Stimulated activated CD8-positive, alpha-beta memory T cell treated with anti-CD3 and anti-CD28 coated beads, Interleukin-15, amount 100 ng/mL, for 48 hours (primary cell): ENCODE measurements at places on chromosomes 1 and 21.
A peak's percentile ranks its signal among the peaks of the same experiment; 100 is the strongest.

DNA sequence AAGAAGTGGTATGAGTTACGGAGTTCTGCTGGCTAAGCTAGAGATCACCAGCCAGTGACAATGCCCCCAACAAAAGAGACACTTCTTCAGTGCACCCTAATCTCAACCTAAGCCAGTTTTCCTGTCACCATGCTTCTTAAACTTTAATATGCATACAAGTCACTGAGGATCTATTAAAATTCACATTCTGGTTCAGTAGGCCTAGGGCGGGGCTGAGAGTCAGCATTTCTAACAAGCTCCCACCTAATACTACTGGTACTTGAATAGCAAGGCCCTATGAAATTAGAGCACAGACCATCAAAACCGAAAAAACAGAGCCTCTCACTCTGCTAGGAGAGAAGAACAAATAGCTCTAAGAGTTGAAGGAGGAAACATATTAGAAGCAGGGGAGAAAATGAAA is 7.9 kb downstream of the PSMB4 start:
- no peak for DNase-seq

DNA sequence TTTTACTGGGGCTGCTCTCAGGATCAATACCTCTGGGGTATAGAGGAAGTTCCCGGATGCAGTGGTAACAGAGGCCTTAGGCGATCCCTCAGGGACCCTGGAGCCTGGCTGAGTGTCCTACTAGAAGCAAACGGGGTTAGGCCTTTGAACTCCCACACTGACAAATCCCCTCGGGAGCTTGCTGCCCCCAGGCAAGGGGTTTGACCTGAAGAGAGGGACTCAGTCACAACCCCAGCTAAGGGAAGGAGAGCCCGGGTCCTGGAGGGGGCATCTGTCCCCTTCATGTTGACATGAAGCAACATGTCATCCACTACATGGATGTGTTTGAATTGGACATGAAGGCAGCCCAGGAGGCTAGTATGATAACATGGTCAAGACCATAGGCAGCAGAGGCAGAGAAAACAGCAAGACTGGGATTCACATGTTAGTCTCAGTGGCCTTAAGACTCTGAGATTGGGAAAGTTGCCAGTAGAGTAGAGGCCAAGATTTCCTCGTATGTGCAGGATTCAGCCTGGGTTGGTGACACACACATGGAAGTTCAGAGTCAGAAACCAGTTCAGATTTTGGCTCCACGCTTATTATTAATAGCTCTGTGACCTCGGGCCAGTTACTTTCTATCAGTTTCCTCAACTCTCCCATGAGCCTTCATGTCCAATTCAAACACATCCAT is 101.5 kb downstream of the KCNN3 start:
- no peak for DNase-seq

GRCh38 chr1:16144325-16145029 is 11.4 kb downstream of the EPHA2 start:
- no peak for DNase-seq

DNA sequence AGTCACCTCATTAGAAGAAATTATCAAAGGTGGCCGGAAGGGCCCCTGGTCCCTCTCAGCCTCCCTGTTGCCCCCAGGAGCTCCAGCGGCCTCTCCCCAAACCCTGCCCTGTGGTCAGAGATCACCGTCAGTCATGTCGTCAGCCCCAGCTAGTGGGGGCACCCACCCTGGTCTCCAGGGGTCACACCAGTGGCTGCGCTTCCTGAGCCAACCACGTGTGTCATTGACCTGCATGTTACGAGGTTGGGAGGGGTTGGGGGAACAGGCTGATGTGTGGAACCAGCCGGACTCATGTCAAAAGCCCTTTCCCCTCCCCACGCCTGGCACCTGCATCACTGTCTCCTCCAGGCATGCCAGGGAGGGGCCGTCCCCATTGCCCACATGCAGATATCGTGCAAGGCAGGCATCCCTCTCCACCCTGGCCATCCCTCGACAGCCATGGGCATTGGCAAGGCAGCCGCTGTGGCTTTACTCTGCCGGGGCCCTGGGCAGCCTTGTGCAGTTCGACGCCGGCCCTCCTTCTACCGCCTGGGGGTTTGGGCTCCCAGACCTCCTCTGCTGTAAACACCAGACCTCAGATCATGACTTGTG is 128.7 kb downstream of the CRYAA start:
- DNase-seq, result no peak

DNA sequence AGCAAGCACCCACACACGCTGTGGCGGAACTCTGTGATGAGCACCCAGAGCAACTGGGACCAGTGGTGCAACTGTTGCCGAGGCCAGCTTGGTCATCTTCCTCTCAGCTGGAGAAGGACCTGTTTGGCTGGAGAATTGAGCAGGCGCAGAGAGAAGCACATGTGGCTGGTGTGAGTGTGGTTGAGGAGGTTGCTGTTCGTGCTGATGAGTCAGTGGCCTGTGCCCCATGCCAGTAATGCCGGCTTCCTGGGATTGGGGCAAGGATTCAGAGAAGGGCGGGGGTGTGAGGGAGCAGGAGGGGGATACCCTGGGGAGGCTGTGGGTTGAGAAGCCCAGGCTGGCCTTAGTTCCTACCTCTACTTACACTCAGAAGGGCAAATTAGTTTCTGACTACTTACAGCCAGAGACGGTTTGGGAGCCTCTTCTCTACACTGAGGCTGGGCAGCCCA is 57.5 kb upstream of the EPS8L3 start:
- DNase-seq, result peak; percentile 58

DNA sequence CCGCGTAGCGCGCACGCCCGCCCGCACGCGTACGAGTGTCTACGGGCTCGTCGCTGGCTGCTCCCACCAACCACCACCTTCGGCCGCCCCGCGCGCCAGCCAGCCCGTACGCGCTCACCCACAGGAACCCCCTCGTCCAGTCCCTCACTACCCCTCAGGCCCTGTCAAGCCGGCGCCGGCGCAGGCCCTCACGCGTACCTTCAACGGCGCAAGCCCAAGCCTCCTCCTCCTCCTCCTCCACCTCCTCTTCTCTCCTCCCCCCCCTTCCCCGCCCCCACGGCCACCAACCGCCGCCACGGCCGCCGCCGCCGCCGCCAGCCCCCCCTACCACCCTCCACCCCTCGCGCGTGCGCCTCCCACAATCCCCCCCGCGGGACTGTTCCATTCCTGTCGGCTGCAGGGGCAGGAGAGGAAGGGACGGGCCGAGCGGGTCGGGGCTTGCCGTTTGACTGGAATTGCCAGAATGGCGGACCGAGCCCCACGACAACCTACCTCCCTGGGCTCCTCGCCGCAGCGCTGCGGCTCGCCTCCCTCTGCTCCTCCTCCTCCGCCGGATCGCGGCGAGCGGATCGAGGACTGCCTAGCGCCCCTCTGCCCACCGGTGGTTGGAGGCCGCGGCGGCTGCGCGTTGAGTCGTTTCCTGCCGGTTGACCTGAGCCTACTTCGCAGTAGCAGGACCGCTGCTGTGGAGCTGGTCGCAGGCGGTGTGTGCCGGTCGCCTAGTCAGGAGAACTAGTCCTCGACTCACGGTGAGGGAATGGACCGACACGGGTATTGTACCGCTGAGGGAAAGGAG is at the start of gene ASH1L:
Gene ASH1L, minus strand, starts transcription at position 223 of the 796 bp plus-strand sequence. CDS start 41,284 bp downstream, outside the sequence.
- peak; percentile 90 for DNase-seq

GRCh38 chr1:79811173-79811572 is 804.6 kb upstream of the ADGRL4 start:
- DNase-seq, result no peak

DNA sequence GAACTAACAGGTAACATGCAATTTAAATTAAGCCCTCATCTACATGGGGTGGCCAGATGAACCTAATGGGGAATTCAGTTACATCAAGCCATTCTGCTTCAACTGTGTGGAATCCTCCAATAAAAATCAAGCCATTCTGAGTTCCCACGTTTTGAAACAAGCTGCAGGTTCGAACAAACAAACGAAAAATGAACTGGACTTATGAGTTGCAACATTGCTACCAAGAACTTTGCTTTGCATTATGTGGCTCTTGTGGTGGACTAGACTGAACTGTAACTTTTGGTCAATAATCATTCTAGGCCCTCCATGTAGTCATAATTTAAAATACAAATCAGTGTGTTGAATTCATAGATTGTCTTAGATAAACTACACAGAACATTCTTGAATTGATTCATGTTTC is 517.2 kb downstream of the PTBP2 start:
- DNase-seq, result no peak

GRCh38 chr1:208265122-208265469 is 20.9 kb upstream of the PLXNA2 start:
- no peak for DNase-seq

DNA sequence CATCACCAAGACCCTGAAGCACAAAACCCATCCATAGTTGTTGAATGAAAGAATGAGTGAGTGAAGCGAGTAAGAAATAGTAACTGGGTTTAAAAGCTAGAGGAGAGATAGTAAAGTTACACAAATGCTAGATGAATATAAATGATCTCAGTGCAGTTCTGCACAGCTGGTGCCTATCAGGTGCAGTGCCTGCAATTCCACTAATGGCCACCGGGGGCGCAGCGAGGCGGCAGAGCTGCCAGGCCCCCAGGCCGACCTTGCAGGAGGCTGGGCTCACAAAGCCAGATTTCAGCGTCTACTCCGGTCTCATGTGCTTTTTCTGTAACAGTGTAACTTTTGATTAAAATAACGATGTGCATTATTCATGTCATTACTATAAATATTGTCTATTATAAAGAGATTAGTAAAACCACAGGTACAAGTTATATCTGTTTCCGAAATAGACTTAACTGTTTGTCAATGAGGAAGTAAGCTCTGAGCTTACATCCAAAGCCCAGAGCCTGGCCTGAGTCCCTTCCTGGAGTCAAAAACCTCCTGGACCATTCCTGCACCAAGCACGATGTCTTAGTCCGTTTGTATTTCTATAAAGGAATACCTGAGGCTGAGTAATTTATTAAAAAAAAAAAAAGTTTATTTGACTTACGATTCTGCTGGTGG is 477.6 kb downstream of the NPHP4 start:
- DNase-seq, result peak; percentile 34

DNA sequence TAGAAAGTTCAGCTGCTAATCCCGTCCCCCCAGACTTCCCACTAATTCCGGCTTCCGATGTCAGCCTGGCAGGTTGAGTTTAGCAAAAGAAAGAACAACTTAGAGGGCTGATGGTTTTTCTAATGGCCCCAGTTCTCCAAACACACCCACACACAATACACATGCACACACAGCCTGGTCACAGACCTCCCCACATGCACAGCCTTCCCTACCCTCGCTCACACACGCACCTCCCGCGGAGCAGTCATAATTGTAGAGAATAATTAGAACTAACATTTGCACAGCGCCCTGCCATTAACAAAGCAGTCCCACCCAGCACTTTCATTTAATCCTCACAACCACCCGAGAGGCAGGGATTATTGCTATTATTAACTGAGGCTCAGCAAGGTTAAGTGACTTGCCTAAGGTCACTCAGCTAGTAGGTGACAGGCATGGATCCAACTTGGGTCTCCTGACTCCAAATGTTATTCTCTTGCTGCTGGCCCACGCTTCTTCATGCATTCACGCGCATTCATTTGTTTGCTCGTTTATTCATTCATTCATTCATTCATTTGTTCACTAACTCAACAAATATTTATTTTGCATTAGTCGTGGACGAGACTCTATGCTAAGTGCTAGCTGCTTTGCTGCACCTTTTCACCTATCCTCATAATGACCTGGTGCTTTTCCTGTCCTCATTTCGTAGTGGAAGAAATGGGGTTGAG is 274.9 kb downstream of the FOXD2 start:
- DNase-seq, result no peak

DNA sequence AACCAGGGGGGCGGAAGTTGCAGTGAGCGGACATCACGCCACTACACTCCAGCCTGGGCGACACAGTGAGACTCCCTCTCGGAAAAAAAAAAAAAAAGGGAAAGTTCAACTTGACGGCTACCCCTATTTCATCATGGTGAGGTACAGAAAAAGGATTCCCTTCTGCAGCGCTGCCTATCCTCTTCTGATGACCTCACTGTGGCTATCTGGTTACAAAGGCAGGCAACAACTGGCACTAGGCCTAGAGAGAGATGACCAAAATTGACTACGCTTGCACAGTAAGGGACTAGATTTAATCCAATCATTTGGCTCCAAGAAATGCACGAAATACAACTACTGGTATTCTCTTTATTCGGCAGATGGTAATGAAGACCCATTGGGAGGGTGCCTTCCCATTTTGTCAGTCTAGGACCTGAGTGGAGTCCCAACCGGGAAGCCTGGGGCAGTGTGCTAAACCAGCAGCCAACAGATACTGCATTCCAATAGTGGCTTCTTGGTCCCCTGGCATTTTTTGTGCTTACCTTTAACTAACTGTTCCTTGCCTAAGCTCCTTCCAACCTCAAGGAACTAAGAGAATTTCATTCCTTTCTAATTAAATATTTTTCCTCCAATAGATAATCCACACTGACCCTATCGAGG is 36.6 kb downstream of the ITPKB start:
- DNase-seq, result no peak

DNA sequence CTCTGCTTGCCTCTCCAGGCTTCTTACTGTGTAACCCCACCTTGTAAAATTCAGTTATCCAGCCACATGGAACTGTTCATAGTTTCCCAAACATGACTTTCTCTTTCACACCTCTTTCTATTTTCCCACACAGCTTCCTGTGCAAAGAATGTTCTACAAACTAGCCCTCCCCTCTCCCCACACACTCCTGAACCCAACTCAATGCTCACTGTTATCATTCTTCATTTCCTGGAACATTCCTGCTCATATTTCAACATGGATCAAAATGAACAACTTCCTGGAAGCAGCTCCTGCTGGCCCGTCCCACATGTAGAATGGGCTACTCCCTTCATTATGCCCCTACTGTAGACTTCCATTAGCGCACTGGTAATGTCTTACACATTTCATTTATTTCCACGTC is 7.5 kb upstream of the HSD11B1 start:
- DNase-seq, result no peak

GRCh38 chr1:59243550-59243949 is 53.3 kb upstream of the FGGY start:
- no peak for DNase-seq

DNA sequence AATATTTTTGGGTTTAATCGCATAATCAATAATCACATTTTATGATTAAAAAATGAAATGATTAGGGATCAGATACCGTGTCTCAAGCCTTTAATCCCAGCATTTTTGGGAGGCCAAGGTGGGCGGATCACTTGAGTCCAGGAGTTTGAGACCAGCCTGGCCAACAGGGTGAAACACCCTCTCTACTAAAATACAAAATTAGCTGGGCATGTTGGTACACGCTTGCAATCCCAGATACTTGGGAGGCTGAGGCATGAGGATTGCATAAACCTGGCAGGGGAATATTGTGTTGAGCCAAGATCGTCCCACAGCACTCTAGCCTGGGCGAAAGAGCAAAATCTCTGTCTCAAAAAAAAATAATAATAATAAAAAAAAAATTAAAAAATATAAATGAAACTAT is 1581.4 kb downstream of the KCNT2 start:
- no peak for DNase-seq

DNA sequence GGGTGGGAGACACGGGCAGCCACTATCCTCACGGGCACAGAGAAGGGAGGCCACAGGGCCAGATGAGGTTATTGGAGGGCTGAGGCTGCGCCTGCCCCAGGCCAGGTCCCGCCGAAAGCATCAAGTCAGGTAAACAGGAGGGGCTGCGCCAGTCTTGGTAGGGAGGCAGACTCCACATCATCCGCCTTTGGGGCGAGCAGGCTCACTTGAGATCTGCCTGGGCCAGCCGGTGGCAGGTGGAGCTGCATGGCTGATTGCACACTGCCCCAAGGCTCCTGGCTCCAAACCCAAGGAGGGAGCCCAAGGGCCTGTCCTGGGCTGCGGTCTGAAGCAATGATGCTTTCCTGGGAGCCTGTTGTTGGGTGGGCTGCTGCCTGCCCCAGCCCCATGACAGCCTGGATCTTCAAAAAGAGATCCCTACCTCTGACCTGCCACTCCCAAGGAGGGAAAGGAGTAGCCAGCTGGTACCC is 4.6 kb downstream of the SMIM1 start:
- no peak for DNase-seq

GRCh38 chr21:29217818-29218291 is 80.9 kb upstream of the BACH1 start:
- DNase-seq, result no peak
